NCI-H1436 treated with DMSO at 0.1 percent for 48 hours (cell line): ENCODE measurements at places on chromosomes 5 and 9.

DNA sequence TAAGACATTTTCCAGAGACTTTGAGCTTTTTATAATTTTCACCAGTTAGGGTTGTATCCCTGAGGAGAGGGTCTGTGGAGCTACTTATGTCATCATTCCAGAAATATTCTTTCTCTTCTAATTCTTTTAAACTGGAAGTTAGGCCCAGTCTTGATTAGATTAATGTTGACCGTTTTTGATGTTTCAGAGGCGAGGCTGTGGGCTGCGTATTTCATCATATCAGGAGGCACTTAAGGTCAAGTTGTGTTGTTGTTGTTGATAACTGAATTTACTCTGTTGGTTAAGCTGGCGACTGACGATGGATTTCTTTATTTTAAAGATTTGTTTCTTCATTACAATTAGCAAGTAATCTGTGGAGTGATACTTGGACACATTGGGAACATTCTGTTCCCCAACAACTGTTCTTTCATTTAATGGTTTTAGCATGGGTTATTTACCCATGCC, 20.1 kb downstream of the IPO11 start:
- DNase-seq, result no peak

- DNase-seq, result no peak
Observed at GRCh38 chr5:137935190-137935589, 45.9 kb downstream of the PKD2L2 start.

DNA sequence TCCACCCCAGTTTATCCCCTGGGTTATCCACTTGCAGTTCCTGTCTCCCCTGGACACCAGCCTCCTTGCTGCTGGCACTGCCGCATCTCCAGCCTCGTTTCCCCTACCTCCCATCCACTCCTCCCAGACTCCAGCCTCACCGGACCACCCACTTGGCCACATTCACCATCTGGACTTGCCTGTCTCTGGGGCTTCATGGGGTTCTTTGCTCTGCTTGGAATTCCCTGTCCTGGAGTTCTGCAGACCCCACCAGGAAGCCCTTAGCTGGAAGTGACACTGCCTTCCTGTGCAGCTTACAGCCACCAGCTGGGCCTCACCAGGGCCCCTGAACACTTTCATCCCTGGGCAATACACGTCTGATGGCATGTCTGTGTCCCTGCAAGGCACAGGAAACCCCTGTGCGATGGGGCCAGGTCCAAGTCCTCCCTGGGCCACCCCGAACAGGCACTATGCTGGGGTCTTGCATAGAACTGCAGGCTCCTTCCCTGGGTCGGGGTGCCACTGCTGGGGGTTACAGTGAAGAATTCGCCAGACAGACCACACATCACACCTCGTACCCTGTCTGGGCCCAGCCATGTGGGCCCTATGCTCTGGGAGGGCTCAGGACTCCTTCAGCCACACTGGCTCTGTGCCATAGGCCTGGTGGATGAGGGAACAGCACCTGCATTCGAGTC, 3.0 kb downstream of the FLT4 start:
- DNase-seq, result no peak

DNA sequence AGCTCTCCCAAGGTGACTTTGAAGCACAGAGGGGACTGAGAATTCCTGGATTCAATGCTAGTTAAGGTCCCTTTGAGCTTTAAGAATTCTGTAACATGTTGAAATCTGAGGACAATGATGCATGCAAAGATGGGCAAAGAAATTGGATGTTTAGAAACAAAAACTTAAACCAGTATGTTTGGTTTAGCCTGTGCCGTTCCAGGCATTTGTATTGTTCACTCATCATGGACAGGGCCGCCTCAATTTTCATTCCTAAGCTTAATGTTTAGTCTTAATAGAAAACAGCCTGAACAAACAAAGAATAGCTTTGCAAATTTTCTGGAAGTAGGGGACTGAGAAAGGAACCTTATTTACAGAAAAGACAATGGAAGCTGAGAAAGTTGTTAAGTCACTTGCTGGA, 267.8 kb downstream of the ARHGEF28 start:
- no peak for DNase-seq

DNA sequence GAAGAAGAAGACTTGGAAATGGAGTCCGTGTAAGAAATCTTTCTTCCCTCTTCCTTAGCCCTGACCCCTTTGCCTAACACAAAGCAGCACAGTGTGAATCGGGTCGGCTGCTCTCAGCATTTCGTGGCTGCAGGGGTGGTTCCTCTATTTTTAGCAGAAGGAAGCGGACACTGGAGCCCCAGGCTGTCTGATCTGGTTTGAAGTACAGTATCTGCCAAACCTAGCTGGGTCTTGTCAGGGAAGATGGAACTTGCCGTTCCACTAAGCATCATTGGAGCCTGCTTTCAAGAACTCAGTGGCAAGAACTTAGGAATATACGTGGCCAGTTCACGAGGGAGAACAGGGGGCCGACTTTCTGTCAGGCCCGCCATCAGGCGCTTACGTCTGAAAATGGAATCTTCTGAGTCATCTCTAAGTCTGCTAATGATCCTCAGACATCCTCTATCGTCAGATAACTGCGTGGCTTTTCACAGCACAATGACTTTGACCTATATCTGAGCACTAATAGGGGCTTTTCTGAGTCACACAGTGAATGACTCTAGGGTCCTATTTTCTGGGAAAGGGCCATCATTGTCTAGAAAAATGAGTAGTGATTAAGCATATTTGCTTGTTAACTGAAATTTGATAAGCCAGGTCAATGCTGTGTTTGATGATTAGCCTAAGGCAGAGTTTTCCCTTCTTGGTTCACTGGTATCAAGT, 43.3 kb upstream of the NCS1 start:
- DNase-seq, result peak; percentile 22

DNA sequence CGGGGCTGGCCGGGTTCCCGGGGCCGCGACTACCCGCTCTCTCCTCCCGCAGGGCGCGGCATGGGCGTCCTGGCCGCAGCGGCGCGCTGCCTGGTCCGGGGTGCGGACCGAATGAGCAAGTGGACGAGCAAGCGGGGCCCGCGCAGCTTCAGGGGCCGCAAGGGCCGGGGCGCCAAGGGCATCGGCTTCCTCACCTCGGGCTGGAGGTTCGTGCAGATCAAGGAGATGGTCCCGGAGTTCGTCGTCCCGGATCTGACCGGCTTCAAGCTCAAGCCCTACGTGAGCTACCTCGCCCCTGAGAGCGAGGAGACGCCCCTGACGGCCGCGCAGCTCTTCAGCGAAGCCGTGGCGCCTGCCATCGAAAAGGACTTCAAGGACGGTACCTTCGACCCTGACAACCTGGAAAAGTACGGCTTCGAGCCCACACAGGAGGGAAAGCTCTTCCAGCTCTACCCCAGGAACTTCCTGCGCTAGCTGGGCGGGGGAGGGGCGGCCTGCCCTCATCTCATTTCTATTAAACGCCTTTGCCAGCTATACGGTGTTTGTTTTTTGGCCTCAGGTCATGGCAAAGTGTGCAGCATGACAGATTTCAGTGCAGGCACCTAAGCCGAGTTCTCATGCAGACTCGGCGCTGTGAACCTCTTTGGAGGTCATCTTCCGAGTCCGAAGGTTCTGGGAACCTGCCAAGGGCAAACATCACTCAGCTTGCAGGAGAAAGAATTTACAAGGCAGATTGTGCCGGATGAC, 516 bp downstream of the MRPL41 start:
- no peak for DNase-seq

DNA sequence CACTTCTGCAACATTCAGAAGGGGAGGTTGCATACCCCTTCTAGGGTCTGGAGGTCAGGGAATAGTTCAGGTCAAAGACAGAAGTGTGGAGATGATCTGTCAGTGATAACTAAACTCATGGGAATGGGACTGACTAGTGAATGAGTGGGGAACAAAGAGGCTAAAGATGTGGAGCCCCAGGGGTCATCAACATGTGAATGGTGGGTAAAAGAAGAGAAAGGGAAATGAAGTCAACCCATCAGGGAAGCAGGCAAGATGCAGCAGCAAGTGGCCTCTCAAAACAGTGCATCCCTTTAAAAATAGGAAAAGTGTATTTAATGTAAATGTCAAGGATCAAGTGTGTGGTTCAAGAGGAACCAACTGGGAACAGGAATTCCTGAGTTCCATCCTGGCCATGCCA, 69.9 kb downstream of the PLPPR1 start:
- no peak for DNase-seq

GRCh38 chr5:139908749-139909148, 113.1 kb downstream of the PSD2 start:
- no peak for DNase-seq

- no peak for DNase-seq
Observed at GRCh38 chr5:55892479-55892878, 41.3 kb downstream of the IL31RA start.

DNA sequence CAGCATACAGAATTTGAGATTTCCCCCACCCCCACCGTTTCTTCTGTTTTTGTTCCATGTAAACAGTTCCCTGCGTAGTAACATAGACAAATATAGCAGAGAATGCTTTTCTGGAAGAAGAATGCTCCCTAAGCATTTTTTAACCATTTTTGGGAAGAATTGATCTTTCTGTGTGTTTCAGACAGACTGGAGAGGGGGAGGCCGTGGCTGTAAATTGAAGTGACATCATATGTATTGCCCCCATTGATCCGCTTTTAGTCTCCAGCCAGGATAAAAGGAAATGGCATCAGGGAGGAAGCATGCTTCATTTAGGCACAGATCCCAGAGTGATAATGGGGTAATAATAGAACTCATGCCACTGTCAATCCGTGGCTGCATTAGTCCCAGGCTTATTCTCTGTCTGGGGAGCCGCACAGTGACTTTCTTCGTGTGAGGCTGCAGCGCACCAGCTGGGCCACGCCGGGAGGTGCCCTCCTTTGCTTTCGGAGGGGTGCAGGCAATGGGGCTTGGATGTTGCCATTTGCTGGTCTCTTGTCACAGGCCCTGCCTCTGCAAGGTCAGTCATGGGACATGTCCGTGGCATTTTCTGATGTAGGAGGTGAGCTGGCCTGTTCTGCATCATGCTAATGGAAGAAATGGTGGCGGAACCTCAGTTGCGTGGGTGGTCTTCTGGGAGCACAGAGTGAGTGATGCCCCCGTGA, 261.5 kb downstream of the FANCC start:
- no peak for DNase-seq

GRCh38 chr9:4929917-4930316, 55.2 kb upstream of the JAK2 start:
- no peak for DNase-seq

- peak; percentile 30 for DNase-seq
Observed at GRCh38 chr5:78008356-78008967, 232.3 kb upstream of the TBCA start.

- no peak for DNase-seq
Observed at GRCh38 chr5:1756481-1756880, 43.2 kb downstream of the MRPL36 start.

GRCh38 chr5:14397717-14398116, 183.9 kb upstream of the OTULINL start:
- DNase-seq, result no peak

DNA sequence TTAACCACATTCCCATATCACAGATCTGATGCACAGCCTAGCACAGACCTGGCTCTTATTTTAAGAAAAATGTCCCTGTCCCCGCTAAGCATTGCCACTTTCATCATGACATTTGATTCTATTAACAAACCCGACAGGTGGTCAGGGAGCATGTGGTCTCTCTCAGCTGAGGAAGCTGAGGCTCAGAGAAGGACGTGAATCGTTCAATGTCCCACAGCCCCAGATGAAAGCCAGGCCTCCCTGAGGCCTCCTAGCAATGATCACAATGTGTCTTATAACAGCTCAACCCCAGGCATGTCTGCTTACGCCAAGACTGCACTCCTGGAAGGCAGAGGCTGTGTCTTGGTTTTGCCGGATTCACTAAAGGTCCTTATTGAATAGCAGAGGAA, 10.4 kb upstream of the CRB2 start:
- no peak for DNase-seq

DNA sequence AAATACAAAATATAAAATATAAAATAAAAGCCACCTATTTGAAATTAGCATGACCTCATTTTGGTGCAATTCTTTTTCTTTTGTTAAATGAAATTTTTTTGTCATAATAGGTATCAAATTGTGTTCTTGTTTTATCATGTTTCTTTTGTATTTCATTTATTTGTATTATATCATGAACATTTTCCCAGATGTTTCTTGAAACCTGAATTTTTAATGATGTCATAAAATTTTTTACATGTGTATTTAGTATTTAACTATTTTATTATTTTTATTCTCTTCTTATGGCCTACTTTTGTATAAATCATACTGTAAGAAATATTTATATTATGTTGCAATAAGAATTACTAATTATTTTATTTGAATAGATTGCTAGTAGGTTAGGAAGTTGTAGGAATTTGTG, 361.7 kb downstream of the TMEM161B start:
- DNase-seq, result no peak

- no peak for DNase-seq
Observed at GRCh38 chr9:99986642-99987041, 80.2 kb downstream of the STX17 start.

GRCh38 chr5:63878788-63879187, 83.5 kb downstream of the HTR1A start:
- no peak for DNase-seq

DNA sequence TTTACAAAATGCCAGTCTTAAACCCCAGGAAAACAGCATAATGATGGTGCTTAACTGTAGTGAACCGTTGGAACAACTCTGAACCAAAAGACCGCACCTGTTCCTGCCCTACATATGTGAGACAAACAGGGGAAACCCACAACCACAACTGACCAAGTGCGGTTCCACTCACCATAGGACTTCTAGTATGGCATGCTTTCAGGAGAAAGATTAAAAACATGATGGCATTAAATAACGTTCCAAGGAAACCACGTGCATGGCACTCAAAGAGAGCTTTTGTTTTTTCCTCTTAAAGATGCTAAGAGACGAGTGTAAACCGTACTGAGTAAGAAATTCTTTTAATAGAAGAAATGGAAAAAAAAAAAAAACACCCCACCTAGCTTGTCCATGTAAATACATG, 119.8 kb downstream of the SSBP2 start:
- no peak for DNase-seq

- DNase-seq, result no peak
Observed at GRCh38 chr5:118015511-118015910, 972.8 kb downstream of the DTWD2 start.

DNA sequence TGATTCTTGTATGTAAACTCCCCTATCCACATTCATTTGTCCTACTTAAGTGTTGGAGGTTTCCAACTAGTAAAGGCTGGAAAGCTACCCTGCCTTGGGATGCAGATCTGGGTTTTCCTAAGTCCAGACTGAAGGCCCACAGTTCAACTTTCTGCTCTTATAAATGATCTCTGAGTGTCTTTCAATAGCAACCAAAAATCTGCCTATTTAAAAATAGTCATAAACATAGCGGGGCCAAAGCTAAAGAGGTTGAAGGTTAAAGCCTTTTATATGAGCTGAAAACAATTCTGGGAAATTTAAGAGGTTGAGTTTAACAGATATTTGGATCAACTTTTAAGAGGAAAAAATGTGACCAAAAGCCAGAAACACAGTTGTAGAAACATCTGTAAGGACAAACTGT, 87.2 kb downstream of the NTRK2 start:
- no peak for DNase-seq

GRCh38 chr5:105670596-105670995, 2000.1 kb downstream of the EFNA5 start:
- no peak for DNase-seq

- DNase-seq, result no peak
Observed at GRCh38 chr5:151523335-151523734, 67.8 kb downstream of the FAT2 start.
